CD4-positive, alpha-beta T cell treated with Interleukin-15 for 1 hour (primary cell): ENCODE measurements at places on chromosomes 5 and 9.

- DNase-seq, result no peak
These were observed 6.3 kb downstream of the FNIP1 start for GRCh38 chr5:131790550-131790949.

DNA sequence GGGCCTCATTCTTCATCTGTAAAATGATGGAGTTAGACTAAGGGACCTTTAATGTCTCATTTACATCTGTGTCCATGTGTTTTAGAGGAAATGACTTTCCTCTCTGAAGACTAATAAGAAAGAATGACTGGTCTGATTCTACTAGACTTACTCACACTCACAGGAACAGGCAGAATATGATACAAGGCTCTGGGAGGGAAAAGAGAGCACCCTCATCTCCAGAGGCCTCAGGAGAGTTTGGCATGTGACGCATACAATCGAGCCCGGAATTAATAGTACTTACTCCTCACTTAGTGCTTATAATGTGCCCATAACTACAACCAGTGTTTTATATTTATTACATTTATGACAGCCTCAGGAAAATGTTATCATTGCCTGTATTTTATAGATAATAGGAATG, 608.7 kb downstream of the KCTD16 start:
- DNase-seq, result no peak

- no peak for DNase-seq
These were observed 123.7 kb downstream of the SNCAIP start for GRCh38 chr5:122435761-122436160.

GRCh38 chr5:6773342-6774035, 60.3 kb downstream of the TENT4A start:
- DNase-seq, result no peak

DNA sequence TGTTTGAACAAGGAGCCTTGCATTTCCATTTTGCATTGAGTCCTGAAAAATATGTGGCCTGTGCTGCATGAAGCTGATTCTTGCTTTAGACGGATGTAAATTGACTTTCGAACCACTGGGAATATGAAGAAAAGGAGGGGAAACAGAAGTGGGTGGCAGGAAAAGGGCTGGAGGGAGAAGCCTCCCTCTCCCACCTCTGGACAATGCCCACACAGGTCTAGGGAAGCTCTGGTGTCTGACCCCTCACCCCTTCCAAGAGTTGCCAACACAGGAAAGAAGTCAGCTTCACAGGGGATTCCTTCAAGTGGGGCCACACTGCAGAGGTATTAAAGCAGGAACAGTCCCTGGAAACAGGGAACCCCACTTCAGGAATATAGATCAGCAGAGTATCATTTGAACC, 52.2 kb downstream of the ZNF366 start:
- DNase-seq, result no peak

DNA sequence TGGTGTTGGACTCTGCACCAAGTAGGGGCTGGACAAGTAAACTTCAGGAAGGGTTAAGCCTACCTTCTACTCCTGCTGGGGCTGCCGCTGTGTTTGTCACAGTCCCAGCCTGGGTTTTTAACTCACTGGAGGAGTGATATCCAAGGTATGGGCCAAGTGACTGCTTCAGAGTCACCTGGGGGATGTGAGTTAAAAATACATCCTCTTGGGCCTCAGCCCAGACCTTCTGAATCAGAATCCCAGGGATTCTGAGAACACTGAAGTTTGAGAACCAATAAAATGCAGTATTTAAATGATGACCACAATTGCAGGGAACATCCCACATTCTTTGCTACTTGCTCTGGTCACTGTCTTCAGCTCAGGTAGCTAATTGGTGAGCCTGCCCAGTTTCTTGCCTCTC, 95.1 kb upstream of the DNAH5 start:
- no peak for DNase-seq

GRCh38 chr5:128528126-128528525, 9.9 kb downstream of the FBN2 start:
- DNase-seq, result no peak

DNA sequence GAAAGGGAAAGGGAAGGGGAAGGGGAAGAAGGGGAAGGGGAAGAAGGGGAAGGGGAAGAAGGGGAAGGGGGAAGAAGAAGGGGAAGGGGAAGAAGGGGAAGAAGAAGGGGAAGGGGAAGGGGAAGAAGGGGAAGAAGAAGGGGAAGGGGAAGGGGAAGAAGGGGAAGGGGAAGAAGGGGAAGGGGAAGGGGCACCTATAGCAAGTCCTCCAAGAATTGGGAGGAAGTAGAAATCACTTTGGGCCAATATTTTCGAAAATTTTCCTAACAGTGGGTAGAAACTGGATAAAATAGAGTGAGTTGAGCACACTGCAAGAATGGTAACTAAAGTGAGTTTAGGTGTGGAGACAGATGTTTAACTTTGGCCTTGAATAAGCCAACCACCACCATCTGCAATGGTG, 915.3 kb downstream of the DNAH5 start:
- no peak for DNase-seq

GRCh38 chr5:24042688-24043087, 535.3 kb downstream of the PRDM9 start:
- DNase-seq, result no peak

DNA sequence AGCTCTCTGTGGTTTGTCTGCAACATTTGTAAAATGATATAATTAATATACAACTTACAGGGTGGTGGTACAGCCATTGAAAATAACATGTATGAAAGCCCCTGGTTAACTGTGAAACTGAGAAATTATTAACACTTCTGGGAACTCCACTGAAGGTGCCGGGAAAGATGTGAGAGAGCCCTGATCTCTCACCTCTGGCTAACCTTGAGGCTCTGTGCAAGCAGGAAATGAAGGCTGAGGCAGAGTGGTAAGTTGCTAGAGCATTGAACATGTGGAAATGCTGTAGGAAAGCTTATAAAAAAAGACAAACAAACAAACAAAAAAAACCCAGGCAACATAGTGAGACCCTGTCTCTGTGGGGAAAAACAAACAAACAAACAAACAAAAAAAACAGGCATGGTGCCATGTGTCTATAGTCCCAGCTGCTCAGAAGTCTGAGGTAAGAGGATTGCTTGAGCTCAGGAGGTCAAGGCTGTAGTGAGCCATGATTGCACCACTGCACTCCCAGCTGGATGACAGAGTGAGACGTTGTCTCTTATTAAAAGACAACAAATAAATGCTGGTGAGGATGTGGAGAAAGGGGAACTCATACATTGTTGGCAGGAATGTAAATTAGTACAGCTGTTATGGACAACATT, 7.5 kb downstream of the CATSPER3 start:
- DNase-seq, result no peak

DNA sequence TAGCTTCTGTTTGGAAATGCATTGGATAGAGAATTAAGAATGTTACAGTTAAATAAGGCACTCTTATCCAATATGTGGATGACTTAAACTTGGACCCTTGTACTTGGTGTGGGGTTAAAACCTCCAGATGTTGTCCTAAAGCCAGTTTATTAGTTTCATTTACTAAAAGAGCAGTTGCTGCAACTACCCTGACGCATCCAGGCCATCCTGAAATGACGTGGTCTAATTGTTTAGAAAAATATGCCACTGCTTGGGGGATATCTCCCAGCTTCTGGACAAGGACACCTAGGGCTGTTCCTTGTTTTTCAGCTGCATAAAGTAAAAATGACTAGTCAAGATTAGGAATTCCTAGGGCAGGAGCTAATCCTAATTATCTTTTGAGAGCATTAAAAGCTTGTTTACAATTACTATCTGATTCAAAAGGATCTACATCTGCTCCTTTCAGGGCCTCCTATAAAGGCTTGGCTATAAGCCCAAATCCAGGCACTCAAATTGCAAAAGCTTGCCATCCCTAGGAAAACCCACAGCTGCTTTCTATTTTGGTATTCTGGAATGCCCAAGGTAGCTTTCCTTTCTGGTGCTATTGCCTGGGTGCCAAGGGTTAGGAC, 45.7 kb upstream of the SLCO4C1 start:
- no peak for DNase-seq
